ENCODE measurements at places on chromosomes 11 and 22. TPM values are rescaled to one million over a fixed set of nuclear protein-coding genes. Genes with fewer than 3 reads are reported as not detected.

ACRV1 gene
- total RNA-seq = not detected

KRTAP5-11 gene
- not detected for total RNA-seq

VSIG10L2 gene
- total RNA-seq = not detected

E2F8 gene
- total RNA-seq = 9.9 TPM

ZNF70 gene
- total RNA-seq = 9.4 TPM

USH1C gene
- 22.6 TPM for total RNA-seq

- H3K27ac ChIP-seq = peak overlapping the region; percentile 25
- H3K4me1 ChIP-seq = peaks cover 7% of the 10 kb centered on the region
Observed at GRCh38 chr11:67027943-67028542, 5.1 kb downstream of the SYT12 start.

DNA sequence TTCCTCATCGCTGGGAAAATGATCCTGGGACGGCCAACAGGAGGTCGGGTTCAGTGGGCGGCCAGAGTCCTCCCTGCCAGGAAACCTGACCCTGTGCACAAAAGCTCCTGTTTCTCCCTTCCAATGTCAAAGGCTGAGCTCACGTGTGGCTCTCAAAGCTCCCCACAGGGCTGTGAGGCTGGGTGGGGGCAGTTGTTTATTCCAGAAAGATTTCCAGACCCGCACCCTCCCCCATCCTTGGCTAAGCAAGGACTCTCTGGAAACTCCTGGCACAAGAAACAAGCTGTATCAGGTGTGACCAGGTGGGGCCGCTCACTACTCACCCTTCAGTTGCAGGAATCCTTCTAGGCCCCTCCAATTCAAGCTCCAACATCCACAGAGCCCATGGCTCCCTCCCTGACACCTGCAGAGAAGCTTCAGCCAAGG is 131.9 kb downstream of the SHANK2 start:
- no peaks in the 10 kb centered on the region for H3K4me1 ChIP-seq
- DNase-seq = peak; percentile 77
- no peak overlapping the region for H3K27ac ChIP-seq
- no peaks in the 10 kb centered on the region for H3K36me3 ChIP-seq
- H3K27me3 ChIP-seq = no peaks in the 10 kb centered on the region

DNA sequence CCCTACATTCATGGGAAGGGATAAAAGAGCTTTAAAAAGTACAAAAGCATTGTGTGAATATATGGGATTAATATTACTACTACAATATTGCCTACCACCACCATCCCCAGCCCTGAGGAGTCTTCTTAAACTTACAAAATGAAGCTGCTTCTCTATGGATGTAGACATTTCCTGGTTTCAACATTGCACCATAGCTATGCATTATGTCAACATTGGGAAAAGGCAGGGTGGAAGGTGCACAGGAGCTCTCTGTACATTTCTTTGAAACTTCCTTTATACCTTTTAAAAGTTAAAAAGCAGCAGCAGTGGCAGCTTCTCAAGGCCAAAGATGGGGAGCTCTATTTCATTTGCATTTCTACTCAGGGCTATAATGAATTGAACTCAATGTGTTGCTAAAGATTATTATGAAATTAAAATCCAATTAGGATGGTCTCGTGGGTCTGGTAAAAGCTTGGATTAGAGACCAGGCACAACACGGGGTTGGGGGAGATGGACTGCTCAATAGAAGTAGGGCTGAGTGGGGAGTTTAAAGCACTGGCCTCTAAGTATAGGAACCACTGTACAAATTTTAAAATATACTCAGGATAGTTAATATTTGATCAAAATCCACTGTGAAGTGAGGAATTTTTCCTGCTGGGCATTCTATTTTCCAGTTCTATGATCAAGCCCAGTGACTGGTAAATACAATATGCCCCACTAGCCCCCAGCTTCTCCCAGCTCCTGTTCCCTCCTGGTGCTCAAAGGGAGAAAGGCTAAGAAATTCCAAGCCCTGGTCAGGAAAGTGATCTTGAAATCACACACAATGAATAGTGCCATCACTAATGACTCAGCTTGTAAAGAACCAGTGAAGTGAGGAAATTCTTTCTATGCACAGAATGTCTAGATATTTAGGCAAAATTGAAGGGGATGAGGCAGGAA is 362.7 kb upstream of the CCDC90B start:
- H3K27ac ChIP-seq = no peak overlapping the region
- H3K27me3 ChIP-seq = no peaks in the 10 kb centered on the region
- DNase-seq = peak; percentile 37
- no peaks in the 10 kb centered on the region for H3K36me3 ChIP-seq
- no peak overlapping the region for H3K4me3 ChIP-seq

- no peaks in the 10 kb centered on the region for H3K27me3 ChIP-seq
- H3K27ac ChIP-seq = no peak overlapping the region
- DNase-seq = no peak
- no peaks in the 10 kb centered on the region for H3K4me1 ChIP-seq
- no peak overlapping the region for H3K4me3 ChIP-seq
- H3K36me3 ChIP-seq = peaks cover 25% of the 10 kb centered on the region
Observed at GRCh38 chr22:36929621-36930020, 16.2 kb downstream of the CSF2RB start.

GRCh38 chr11:46513934-46514342 is 79.9 kb downstream of the AMBRA1 start:
- H3K4me3 ChIP-seq = no peak overlapping the region

DNA sequence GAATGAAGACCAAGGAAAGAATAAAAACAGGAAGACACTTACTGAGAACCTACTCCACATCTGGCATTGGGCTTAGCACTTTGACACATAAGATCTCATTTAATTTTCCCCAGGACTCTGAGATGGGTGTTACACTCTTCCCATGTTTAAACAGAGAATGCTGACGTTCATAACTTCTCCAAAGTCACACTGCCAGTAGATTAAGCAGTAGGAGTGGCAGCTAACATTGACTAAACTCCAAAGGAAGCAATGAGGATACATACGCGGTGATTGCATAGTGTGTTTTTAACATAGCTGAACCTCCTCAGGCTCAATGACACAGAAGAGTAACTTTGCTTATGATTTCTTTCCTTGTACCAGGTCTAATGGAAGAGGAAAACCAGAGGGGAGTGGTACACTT is 14.5 kb upstream of the OR10V1 start:
- H3K27me3 ChIP-seq = no peaks in the 10 kb centered on the region
- H3K27ac ChIP-seq = no peak overlapping the region
- H3K4me3 ChIP-seq = no peak overlapping the region
- DNase-seq = no peak
- H3K36me3 ChIP-seq = no peaks in the 10 kb centered on the region

GRCh38 chr11:81602508-81602907 is 1131.2 kb downstream of the FAM181B start:
- no peaks in the 10 kb centered on the region for H3K36me3 ChIP-seq
- no peak for DNase-seq
- H3K4me3 ChIP-seq = no peak overlapping the region
- no peaks in the 10 kb centered on the region for H3K4me1 ChIP-seq
- no peak overlapping the region for H3K27ac ChIP-seq

DNA sequence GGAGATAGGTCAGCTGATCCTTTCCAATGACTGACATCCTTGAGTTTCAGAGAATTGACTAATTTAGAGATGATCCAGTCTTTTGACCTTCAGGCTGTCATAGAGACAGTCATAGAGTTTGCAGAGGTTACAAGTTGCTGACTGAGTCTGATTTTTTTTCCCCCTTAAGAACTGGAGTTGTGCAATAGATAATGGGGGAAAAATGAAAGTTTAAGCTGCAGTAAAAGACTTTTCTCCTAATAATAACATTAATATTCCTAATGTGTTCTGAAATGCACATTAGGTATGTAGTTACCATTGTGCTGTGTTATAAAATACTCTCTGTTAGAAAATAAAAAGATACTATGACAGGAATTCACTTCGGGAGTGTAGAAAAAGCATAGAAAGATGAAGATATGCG is 876.9 kb upstream of the RAG2 start:
- H3K36me3 ChIP-seq = no peaks in the 10 kb centered on the region
- no peaks in the 10 kb centered on the region for H3K4me1 ChIP-seq
- no peak overlapping the region for H3K4me3 ChIP-seq
- no peak for DNase-seq

DNA sequence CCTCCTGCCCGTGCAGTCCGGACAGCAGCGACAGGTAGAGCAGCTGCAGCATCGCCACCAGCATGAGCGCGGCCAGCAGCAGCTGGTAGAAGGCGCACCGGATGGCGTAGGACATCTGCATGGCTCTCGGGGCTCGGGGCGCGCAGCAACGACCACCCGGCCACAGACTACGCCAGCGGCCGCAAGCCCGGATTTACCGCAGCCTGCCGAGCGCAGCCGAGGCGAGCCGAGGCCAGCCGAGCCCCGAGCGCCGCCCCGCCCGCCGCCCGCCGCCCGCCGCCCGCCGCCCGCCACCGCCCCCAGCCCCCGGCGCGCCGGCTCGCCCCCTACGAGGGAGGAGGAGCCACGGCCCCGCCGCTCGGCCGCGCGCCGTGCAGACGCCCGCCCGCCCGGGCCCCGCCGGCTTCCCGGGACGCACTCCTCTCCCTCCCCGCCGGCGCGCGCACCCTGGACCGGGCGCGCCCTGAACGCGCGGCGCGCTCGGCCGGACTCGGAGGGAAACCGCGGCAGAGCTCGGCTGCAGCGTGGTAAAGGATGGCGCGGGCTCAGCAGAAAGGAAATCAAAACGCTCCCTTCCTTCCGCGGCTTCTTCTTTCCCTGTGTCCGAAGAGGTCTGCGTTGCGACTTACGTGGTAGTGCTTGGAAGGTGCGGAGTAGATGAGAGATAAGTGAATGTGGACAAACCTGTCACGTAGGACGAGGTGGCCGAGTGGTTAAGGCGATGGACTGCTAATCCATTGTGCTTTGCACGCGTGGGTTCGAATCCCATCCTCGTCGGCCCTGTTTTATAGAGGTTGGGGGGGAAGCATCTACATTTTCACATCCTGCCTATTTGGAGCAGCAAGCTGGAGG is at the start of gene B4GAT1:
Gene B4GAT1 (minus strand): TSS at position 205 of the 852 bp plus-strand sequence. CDS start 84 bp downstream, at position 121.
- peak within 1 kb of the TSS; percentile 85 for H3K4me3 ChIP-seq
- peak; percentile 86 for DNase-seq
- H3K27me3 ChIP-seq = no peaks in the 10 kb centered on the region
- H3K4me1 ChIP-seq = peaks cover 48% of the 10 kb centered on the region

DNA sequence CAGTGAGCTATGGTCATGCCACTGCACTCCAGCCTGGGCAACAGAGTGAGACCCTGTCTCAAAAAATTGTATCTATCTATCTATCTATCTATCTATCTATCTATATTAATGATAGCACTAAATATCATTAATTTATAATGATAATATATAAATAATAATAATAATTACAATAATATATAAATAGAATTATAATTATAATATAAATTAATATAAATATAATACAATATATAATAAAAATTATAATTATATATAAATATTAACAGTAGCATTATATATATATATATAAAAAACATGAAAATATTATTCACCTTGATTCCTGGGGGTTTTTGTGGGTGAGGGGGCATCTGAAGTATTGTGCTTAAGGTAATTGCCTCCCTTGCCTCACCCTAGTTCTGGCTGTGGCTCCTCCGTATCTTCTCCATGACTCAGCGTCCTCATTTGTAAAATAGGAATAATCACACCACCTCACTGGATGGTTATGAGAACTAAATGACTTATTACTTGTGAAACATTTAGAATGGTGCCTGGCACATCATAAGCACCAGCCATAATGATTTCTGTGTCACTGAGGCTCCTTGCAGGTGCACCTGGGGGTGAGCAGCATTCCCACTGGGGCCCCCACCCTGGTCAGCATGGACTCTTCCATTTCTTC is 18.8 kb downstream of the RASD2 start:
- no peak for DNase-seq
- no peak overlapping the region for H3K27ac ChIP-seq
- no peak overlapping the region for H3K4me3 ChIP-seq
- no peaks in the 10 kb centered on the region for H3K27me3 ChIP-seq
- H3K4me1 ChIP-seq = no peaks in the 10 kb centered on the region
- H3K36me3 ChIP-seq = no peaks in the 10 kb centered on the region

DNA sequence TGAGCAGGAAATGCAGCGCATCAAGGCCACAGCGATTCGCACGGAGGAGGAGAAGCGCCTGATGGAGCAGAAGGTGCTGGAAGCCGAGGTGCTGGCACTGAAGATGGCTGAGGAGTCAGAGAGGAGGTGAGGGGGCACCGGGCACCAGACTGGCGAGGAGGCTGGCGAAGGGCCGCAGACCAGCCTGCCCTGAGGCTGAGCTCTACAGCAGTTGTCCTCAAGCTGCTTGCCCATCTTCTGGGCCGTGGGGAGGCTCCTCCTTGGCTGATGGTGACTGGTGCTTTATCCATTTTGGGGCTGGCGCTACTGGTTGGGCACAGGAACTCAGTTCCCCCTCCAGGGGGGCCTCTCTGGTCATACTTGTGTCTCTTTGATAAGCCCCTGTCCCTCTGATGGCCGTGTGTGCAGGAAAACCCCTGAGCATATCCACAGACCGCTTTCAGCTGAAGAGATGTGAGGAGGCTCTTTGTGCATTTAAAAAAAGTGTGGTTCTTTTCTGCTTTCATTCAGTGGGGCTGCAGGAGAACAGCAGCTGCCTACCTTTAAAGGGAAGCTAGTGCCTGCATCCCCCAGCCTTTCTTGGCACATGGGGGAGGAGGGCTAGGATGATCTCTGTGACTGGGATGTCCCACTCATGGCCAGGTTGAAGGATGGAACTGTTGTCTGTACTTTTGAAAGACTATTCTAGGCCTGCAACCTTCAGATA is 46.3 kb upstream of the CABP7 start:
- no peaks in the 10 kb centered on the region for H3K4me1 ChIP-seq
- H3K27ac ChIP-seq = no peak overlapping the region

- H3K4me1 ChIP-seq = no peaks in the 10 kb centered on the region
- H3K27ac ChIP-seq = no peak overlapping the region
- DNase-seq = no peak
Observed at GRCh38 chr11:83778596-83778995, 492.4 kb upstream of the CCDC90B start.

- DNase-seq = peak; percentile 74
- no peak overlapping the region for H3K27ac ChIP-seq
- H3K36me3 ChIP-seq = peaks cover 18% of the 10 kb centered on the region
Observed at GRCh38 chr11:44939673-44940395, 10.8 kb downstream of the TP53I11 start.

GRCh38 chr11:20013346-20014066 is 146.8 kb downstream of the DBX1 start:
- no peaks in the 10 kb centered on the region for H3K36me3 ChIP-seq
- H3K4me3 ChIP-seq = no peak overlapping the region
- H3K27ac ChIP-seq = no peak overlapping the region
- DNase-seq = no peak

DNA sequence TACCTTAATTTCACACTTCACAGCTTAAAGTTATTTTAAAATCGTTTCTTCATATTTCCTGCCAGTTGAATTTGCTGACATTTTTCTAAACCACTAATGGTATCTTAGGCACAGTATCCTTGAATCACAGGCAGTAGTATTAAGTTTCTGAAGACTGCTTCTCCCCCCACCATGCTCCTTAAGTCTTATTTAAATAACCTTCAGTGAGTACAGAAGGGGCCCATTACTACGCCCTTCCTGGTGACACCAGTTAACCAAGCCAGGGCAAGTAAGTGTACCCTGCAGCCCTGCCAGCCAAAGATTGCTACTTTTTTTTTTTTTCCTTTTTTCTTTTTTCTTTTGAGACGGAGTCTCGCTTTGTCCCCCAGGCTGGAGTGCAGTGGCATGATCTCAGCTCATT is 19.9 kb downstream of the KDM2A start:
- peaks cover 18% of the 10 kb centered on the region for H3K4me1 ChIP-seq
- no peaks in the 10 kb centered on the region for H3K27me3 ChIP-seq
- peaks cover 22% of the 10 kb centered on the region for H3K36me3 ChIP-seq
- DNase-seq = peak; percentile 9
- no peak overlapping the region for H3K27ac ChIP-seq

Data from stomach (tissue), 19 donors.